AG09309 (cell line): ENCODE measurements at places on chromosomes 2 and 18.
A peak's percentile ranks its signal among the peaks of the same experiment; 100 is the strongest.

DNA sequence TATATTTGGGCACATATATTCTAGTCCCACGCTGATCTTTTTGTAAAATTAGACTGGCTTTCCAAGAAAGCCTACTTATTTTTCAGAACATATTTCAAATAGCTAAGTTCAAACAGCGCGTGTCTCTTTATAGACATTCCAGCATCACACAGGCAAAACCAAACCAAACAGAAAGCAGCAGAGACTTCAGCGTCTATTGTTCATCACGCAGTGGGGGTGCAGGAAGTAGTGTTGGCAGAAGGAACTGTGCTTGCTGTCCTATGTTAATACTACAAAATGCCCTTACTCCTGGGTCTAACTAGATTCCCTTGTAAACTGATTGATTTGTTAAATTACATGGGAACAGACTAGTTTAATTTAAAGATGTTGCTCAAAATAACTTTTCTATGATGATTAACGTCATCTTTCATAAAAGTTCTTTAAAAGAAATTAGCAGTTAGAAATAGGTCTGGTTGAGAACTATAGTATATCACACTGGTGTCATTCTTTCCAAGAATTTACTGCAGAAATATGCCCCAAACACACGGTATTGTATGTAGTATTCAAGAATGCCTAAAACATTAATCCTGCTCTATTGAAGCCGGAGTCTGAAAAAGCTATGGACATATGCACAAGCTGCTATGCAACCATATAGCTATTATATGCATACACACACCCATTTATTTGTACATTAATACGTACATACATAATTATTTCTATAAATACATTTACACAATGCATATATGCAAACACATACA lies 436.3 kb downstream of the CBLN2 start:
- DNase-seq, result no peak

- no peak for DNase-seq
Observed at GRCh38 chr2:159516241-159516758, 100.0 kb downstream of the BAZ2B start.

GRCh38 chr18:14928396-14928795 lies 180.4 kb downstream of the ANKRD30B start:
- no peak for DNase-seq

GRCh38 chr2:138504546-138505235 lies 3.1 kb downstream of the SPOPL start:
- DNase-seq, result no peak

DNA sequence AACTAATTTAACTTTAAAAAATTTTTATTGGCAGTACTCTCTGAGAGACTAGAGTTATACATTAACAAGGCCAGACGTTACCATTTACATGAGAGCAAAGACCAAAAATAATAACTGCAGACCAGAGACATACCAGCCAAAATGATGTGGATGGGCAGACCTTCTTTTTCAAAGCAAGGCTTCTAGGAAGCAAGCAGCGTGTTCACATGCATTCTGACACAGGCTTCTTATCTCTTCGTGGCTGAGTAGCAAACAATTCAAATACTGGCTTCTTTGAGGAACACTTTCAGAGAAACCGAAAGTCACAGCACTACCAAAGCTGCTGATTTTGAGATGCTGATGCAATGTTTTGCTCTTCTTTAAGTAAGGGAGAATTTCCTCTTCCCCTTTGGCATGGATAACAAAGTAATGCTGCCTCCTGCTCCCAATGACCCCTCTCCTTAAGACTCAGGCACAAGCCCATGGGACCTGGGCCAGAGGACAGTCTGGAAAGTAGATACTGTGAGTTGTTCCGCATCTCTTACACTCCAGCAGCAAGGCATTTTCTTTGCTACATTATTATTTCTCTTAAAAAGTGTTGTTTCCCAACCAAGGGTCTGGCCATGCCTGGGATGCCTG lies 181.9 kb downstream of the MREG start:
- no peak for DNase-seq

DNA sequence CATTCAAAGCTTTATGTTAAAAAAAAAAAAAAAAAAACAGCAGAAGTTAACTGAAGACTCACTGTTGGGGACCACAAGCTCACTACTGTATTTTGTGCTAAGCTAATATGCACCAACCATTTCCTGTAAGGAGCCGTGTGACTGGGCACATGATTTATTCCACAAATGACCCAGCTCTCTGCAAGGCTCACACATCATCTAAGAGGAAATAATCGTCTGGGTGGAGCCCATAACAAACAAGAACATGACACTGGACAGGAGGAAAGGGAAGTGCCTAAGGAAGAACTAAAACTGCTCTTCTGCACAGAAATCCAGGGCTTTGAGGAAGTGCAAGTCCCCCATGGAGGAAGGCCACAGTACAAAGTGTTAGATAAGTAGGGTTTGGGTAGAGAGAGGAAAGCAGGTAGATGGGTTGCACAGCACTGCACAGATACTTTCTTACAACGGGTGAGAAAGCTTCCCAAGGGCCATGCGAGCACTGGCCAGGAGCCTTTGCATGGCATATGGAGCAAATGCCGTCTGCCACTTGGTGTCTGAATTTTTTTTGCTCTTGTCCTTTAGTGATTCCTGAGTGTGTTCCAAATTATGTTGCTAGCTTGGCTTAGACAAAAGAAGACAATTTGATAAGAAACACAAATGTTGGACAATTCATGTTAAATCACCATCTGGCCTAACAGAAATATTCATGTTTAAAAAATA lies 24.4 kb downstream of the NFE2L2 start:
- DNase-seq, result no peak

DNA sequence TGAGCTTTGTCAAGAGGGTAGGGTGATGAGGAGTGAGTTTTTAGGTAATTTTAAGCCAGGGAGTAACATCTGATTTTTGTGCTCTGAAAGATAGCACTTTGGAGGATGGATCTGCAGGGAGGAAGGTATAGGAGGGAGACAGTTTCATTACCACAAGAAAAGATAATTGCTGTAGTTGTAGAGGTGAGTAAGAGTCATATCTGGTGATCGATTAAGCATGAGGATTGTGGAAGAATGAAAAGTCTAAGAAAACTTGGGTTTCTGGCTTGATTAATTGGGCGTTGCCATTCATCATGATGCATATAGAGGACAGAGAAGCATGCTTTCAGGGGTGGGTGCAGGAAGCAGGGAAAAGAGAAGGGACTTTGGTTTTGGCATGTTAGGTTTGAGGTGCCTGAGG lies 18.5 kb downstream of the KCMF1 start:
- DNase-seq, result no peak

GRCh38 chr2:36653155-36653554 lies 43.4 kb upstream of the VIT start:
- DNase-seq, result no peak

GRCh38 chr2:185738679-185739472 lies at the start of gene FSIP2:
Gene FSIP2 (plus strand): TSS chr2:185738804. CDS start chr2:185738895, 91 bp downstream.
- DNase-seq, result no peak

DNA sequence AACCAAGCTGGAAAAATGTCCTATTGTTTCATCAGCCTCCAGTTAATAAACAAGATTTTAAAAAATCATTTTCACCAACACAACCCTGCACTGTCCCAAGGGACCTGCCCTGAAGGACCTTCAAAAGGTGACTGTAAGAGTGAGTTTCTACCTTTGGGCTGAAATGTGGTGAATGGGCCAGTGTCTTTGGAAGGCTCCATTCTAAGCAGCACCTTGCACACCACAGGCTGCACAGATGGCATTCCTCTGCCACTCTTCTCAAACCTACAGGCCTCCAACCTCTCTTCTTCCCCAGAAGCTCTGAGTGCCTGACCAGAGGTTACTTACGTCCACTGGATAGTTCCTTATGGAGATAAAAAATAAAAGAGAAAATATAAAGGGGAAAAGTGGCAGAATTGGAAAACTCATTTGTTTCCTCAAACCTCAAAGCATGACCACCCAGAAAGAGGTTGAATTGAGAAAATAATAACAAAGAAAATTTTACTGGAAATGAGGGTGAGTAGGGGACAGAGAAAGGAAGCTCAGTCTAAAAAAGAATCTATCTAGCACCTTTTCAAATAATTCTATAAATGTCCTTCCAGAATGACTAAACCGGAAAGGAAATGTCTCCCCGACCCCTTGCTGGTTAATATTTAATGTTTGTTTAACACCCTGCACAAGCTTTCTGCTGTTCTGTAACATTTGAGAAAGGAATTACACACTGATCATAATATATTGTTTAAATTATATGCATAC lies 175.7 kb downstream of the METTL4 start:
- no peak for DNase-seq

- DNase-seq, result no peak
Observed at GRCh38 chr2:167298017-167298416, 409.7 kb downstream of the XIRP2 start.

GRCh38 chr18:75527848-75528685 lies 100.6 kb upstream of the SMIM21 start:
- DNase-seq, result no peak

GRCh38 chr2:222882484-222882928 lies 21.7 kb downstream of the ACSL3 start:
- DNase-seq, result no peak

DNA sequence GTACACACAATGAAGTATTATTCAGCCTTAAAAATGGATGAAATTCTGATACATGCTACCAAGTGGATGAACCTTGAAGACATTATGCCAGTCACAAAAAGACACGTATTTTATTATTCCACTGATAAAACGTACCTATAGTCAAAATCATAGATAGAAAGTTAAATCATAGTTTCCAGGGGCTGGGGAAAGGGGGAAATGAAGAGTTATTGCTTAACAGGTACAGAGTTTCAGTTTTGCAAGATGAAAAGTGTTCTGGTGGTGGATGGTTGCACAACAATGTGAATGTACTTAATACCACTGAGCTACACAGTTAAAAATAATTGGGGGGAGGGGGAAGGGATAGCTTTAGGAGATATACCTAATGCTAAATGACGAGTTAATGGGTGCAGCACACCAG lies 279.0 kb upstream of the STON1 start:
- DNase-seq, result no peak

DNA sequence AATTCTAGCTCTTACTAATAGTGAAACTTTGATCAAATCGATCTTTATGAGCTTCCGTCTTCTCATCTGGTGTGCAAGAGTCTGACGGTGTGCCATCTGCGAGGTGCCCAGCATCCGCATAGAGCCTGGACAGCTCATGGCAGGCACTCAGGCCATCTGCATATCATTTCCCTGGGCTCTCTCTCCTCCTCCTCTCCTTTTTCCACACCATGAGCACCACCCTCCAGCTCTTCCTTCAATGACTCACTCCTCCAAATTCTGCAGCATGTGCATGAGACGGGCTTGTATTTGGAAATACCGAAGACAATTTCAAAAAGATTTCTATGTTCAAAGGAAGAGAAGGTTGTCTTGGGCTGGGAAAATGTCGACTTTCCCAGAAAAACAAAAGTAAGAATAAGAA lies 161.1 kb downstream of the CCBE1 start:
- DNase-seq, result peak; percentile 39

DNA sequence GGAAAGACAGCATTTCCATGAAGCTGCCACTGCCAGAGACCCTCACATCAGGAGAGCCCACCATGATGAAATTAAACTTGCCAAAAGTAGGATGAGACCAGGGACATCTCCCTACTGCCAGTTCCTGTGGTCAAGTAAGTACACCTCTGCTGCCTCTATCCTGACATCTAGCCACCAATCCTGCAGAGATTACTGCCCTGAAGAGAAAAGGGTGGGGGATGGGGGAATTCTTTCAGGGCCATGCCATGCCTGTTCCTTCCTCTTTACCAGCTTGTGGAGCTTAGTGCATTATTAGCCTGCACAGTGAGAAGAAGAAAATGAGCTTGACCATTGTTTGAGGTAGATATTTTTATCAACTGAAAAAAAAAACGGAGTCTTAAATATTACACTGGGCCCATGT lies 397.2 kb upstream of the CDH2 start:
- no peak for DNase-seq

DNA sequence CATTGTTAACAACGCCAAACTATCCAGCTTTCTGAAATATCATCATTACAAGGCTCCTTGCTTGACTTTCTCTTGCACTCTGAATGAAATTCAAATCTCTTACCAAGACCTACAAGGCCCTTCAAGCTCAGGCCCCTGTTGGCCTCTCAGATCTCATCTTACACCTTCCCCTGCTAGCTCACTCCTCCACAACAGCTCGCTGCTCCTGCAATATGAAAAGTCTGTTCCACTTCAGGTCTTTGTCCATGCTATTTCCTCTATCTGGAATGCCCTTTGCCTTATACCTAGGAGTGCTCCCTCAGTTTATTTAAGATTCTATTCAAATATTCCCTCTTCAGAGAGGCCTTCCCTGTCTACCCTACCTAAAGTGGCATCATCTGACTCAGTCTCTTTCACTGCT lies 91.7 kb downstream of the SESTD1 start:
- DNase-seq, result no peak

- no peak for DNase-seq
Observed at GRCh38 chr18:57930476-57930875, 113.5 kb upstream of the NEDD4L start.

DNA sequence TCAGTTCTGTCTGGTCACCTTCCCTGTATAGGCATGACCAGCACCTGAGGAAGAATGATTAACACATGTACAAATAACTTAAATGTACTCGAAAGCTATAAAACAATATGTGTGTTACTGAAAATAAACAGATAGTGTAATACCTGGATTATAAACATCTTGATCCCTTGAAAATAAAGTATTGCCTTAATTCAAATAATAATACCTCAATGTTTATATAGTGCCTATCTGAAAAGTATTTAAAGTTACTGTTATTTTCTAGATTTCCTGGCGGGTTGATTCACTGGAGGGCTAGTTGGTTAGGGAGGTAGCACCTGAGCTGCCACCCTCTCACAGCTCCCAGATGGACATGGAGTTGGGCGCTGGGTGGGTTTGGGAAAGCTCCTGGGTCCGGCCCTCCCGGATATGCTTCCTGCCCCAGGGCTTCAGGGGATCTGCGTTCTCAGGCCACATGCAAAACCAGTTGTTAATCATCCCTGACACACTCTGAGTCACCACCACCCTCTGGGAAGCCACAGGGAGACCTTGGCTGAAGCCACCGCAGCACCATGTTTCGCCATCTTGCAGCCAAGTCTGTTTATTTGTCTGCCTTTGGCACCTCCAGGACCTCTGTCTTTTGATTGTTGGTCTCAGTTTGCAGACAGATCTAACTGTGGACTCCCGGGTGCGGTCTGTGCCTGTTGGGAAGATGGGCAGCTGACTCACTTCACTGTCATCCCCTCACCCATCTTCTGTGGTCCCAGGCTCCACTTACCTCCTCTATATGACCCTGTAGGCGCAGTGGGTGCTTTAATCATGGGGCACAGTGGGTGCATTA lies 35.3 kb downstream of the RAB31 start:
- peak; percentile 73 for DNase-seq

- DNase-seq, result no peak
Observed at GRCh38 chr2:164055623-164056022, 319.8 kb upstream of the FIGN start.

- DNase-seq, result no peak
Observed at GRCh38 chr2:63047321-63048279, 3.0 kb upstream of the OTX1 start.

GRCh38 chr18:28519997-28520396 lies 343.1 kb upstream of the CDH2 start:
- DNase-seq, result no peak
